AG04449 (cell line): ENCODE measurements at places on chromosomes 16 and 17.

- no peak for DNase-seq
Measured at GRCh38 chr16:7037495-7037894, 295.1 kb upstream of the RBFOX1 start.

- peak; percentile 29 for DNase-seq
Measured at GRCh38 chr16:12874186-12874585, 27.2 kb upstream of the SHISA9 start.

GRCh38 chr16:15457958-15458357, 23.6 kb downstream of the BMERB1 start:
- DNase-seq, result no peak

- DNase-seq, result no peak
Measured at GRCh38 chr17:58202859-58203258, 10.3 kb downstream of the EPX start.

DNA sequence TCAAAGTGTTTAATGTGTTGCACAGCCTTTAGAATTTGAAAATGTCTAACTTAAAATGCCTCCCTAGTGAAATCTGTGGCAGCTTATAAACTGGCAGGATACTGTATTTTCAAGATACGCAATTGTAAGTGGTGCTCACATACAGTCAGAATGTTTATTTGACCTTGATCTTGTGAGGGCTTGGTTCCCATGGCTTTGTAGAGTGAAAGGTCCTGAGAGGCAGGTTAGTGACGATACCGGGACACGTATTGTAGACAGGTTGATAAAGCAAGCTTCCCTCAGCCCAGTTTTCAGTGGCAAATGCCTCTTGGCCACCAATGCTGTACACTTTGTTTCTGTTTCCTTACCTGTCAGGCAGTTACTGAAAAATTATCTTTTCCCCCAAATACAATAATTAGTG, 426.6 kb downstream of the MAF start:
- DNase-seq, result no peak

- no peak for DNase-seq
Measured at GRCh38 chr16:79638386-79638785, 37.8 kb upstream of the MAF start.

- DNase-seq, result no peak
Measured at GRCh38 chr16:81581107-81581506, 136.5 kb downstream of the CMIP start.

- DNase-seq, result no peak
Measured at GRCh38 chr16:85330006-85330693, 217.9 kb upstream of the CIBAR2 start.
